ENCODE measurements at places on chromosomes 4 and X.

GRCh38 chr4:122480655-122481487 is 24.3 kb upstream of the IL2 start:
- no peak for DNase-seq

- no peak for DNase-seq
Measured at GRCh38 chr4:168361365-168362024, 42.9 kb upstream of the DDX60 start.

DNA sequence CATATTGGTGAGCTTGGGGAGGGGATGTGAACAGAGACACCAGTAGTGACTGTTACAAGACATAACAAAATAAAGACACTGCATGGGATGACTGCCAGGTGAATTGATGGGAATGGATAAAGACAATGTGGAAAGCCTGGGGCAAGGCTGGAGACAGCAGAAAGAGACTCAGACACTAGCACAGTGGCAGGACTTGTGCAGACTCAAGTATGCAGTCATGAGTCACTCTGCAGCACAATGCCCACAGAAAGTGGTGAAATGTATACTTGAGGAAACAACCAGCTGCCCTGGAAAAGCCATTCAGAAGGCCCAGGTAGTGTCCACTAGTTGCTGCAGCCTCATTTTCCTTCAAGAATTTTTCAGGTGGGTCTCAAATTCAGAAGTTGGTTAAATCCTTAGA is 452.3 kb downstream of the MID1IP1 start:
- no peak for DNase-seq

DNA sequence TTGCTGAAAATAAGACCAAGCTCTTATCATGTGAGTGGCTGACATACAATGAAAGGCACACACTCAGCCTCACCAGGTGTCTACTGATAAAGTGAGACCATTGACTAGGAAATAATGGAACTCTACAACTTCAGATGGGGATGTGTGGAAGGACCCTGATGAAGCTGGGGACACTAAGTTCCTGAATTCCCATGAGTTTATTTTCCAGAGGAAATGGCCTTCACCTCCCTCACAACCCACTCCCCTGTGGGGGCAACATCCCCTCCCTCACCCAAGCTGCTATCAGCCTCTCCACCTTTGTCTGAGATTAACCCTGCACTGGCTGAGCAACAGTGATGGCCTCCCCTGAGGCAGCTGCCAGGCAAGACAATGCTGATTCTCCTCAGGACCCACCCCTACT is 55.2 kb upstream of the SMARCAD1 start:
- no peak for DNase-seq

- peak; percentile 96 for DNase-seq
Measured at GRCh38 chr4:165112368-165113121, at the start of gene TMEM192. TMEM192 (minus strand) TSS chr4:165112860; CDS start chr4:165112773, 87 bp downstream.

- no peak for DNase-seq
Measured at GRCh38 chr4:147578051-147578476, 39.1 kb upstream of the TMEM184C start.

- no peak for DNase-seq
Measured at GRCh38 chr4:147942729-147943128, 210.8 kb downstream of the ARHGAP10 start.

- peak; percentile 70 for DNase-seq
Measured at GRCh38 chrX:48958635-48959094, 1.3 kb upstream of the OTUD5 start.

- DNase-seq = peak; percentile 1
Measured at GRCh38 chrX:14963447-14964236, 90.4 kb downstream of the MOSPD2 start.

DNA sequence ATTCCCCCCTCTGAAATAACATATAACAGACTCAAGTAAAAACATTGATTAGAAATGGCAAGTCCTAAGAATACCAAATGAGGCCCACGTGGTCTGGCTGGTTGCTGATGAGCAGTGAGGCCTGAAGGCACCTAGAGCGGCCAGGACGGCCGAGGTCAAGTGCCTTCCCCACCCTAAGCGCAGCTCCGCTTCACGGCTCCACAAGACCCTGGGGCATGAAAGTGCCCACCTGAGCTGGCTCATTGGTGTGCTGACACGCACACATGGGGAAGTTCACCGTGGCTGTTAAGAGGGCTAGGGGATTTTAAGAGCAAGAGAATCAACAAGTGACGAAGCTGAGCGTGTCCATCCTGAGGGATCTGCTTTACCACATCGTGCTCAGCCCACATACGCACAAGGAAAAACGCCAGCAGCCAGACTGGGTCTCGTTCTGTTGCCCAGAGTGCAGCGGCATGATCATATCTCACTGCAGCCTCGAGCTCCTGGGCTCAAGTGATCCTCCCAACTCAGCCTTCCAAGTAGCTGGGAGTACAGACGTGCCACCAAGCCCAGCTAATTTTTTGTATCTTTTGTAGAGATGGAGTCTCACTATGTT is 22.4 kb downstream of the DCTD start:
- no peak for DNase-seq

DNA sequence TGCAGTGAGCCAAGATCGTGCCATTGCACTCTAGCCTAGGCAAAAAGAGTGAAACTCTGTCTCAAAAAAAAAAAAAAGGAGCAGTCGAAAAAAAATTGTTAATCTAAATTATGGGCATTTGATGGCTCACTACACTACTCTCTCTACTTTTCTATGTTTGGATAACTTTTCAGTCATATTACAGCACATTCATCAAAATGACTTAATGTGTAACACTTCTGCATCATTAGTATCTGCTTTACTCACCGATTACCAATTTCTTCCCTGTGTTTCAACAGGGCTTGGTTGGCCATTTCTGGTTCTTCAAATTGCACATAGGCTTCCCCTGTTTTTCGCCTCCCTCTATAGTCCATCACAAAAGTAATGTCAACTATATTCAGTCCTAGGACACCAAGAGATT is 8.4 kb downstream of the GRSF1 start:
- DNase-seq = no peak

DNA sequence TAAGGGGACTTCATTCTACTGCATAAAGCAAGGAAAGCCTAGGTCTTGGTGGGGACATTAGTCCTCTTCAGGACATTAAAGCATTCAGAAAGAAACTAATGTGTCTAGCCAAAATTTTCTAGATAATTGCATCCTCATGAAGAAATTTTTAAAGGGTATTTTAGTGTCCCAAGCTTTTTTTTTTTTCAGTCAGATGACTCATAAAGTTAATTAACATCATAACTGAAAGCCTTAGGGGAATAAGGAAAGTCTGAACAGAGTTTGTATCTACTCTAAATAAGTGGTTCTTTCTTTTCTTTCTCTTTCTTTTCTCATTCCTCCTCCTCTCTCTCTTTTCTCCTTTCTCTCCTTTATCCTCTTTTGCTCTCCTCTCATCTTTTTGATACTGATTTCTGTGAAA is 202.4 kb downstream of the ADAMTS3 start:
- no peak for DNase-seq

DNA sequence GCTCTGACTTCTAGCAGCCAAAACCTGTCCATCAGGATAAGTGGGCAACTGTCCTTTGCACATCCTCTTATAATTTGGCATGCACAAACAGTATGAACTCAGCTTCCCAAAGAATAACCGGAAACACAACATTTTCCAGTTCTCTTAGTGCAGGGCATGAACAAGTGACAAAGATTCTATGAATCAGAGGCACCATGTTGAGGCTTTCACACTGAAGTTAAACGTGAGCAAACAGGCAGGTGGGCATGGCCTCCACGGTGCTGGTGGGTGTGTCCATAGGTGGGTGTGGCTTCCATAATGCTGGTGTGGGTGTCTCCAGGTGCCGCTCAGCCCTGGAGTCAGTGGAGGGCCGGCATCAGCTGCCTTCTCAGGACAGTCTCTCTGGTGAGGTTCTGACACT is 196.5 kb downstream of the SMIM20 start:
- no peak for DNase-seq

DNA sequence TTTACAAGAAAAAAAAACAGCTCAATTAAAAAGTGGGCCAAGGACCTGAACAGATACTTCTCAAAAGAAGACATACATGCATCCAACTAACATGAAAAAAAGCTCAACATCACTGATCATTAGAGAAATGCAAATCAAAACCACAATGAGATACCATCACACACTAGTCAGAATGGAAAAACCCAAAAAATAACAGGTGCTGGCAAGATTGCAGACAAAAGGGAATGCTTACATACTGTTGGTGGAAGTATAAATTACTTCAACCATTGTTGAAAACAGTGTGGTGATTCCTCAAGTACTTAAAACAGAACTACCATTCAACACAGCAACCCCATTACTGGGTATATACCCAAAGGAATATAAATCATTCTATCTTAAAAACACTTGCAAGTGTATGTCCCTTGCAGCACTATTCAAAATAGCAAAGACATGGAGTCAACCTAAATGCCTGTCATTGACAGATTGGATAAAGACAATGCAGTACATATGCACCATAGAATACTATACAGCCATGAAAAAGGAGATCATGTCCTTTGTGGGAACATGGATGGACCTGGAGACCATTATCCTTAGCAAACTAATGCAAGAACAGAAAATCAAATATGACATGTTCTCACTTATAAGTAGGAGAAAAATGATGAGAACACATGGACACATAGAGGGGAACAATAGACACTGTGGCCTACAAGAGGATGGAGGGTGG is 97.6 kb downstream of the RAB28 start:
- no peak for DNase-seq

- no peak for DNase-seq
Measured at GRCh38 chr4:61493470-61493869, 293.3 kb downstream of the ADGRL3 start.

- peak; percentile 3 for DNase-seq
Measured at GRCh38 chr4:117084866-117085701, at the start of gene TRAM1L1. TRAM1L1 (minus strand) TSS chr4:117085576; CDS start chr4:117085393, 183 bp downstream.

- no peak for DNase-seq
Measured at GRCh38 chrX:132068405-132068804, 45.3 kb downstream of the STK26 start.

DNA sequence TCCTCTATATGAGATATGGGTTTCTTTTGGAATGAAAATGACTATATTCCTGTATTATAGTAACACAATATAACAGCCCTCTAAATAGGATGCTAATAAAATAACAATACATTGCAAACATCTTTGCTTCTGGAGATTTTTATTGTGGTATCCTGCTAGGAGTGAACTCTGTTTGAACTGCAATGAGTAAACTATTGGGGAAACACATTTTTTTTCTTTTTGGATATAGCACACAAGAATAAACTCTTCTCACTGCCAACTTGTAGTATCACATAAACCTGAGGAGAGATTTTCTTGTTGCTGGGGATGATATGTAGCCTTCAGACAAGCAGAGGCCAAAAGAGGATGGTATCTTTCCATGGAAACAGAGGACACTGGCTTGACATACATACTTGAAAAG is 238.2 kb downstream of the C4orf33 start:
- DNase-seq = no peak

- DNase-seq = no peak
Measured at GRCh38 chr4:16032396-16032770, 51.4 kb downstream of the PROM1 start.

DNA sequence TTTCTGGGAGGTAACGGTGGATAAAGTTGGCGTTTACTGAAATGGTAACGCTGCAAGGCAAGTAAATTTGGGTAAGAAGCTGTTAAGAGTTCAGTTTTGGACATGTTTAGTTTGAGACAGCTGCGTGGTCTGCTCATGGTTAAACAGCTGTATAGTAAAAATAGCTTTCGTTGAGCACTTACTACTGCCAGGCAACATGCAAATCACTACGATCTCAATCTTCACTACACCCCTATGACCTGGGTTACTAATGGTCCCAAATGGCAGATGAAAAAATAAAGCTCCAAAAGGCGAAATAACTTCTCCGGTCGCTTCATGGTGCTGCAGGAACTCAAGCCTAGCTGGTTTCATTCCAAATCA is 22.2 kb downstream of the FABP2 start:
- no peak for DNase-seq

DNA sequence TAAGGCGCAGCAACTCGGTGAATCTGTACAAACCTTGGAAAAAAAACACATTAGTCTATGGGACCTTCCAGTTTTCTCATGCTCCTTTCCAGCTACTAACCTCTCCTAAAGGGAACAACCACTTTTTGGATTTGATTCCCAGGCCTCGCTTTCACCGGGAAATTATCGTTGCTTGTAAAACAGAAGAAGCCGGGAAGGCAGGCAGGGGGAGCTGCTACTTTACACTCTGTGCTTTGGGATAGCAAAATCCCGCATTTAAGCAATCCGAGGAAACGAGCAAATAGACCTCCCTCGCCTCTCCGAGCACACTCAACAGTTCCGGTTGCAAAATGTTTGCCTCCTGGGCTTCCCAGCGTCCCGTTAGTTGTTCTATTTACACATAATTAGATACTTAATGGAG is 1.2 kb downstream of the CD38 start:
- DNase-seq = no peak

DNA sequence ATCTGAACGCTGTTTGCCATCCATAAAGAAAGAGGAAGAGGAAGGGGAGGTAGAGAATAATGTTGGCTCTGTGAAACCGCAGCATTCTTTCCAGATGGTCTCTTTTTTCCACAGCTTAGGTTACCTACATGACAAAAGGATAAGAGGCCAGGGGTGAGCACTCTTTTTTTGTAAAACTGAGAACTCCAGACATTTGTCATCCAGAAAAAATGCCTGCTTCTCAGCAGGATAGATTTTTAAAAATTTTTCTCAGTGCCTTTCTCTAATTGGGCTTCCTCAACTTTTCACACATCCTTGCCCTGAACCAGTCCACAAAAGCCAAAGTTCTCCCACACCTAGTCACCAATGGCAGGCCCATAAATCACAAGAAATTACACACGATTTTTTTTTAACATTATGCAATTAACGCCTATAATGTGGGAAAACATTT is 158.1 kb upstream of the TENM3 start:
- DNase-seq = no peak

DNA sequence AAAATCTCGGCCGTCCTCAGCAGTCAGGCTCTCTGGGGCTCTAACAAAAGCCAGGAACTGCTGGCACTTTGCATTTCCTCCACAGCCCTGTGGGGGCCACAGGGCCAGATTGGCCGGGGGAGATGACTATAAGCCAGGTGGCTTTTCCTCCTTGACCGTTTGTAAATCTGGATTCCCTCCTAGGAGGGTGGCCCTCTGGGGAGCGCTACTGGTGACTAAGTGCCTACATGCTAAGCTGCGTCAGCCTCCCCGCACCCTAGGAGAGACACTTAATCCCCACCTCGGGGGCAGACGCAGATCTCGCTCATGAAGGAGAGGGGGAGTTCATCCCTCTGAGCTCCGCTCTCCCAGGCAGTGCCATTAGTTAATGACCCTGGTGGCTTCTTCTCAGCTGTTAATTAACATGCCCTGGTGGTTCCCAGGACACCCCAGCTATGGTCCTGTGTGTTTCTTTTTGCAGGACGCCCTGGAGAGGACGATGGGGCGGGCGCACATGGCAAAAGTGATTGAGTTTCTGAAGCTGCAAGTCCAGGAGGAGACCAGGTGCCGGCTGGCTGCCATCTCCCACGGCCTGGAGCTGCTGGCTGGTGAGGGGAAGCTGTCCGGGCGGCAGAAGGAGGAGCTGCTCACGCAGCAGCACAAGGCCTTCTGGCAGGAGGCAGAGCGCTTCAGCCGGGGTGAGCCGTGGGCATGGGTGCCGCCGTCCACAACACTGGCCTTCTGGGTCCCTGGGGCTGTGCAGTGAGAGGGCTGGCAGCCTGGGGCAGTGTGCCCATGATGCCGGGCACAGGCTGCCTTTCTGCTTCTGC is 41.6 kb downstream of the EVC start:
- no peak for DNase-seq

- DNase-seq = no peak
Measured at GRCh38 chr4:173699841-173700475, 169.9 kb upstream of the HAND2 start.

GRCh38 chr4:156673483-156673882 is 298.1 kb downstream of the PDGFC start:
- no peak for DNase-seq
